ENCODE measurements at places on chromosomes 1 and 21.

DNA sequence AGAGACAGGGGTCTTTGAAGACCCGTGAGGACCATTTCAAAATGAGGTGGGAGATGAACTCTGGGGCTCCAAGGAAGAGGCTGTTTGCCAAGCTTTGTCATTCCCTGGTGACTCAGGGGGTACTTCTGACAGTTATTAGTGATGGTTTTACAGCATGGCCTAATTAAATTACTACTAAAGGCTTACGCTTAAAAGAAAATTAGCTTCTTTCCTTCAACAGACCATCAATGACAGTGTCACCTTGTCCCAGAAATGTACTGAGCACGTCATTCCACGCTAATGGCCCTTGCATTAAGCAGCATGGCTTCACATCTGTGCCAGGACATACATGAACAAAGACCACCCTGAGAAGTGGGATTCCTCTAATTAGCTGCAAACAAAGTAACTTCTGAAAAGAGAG lies 5.1 kb upstream of the UTS2 start:
- DNase-seq, result no peak

GRCh38 chr1:2840036-2840809 lies 38.7 kb upstream of the TTC34 start:
- no peak for DNase-seq

DNA sequence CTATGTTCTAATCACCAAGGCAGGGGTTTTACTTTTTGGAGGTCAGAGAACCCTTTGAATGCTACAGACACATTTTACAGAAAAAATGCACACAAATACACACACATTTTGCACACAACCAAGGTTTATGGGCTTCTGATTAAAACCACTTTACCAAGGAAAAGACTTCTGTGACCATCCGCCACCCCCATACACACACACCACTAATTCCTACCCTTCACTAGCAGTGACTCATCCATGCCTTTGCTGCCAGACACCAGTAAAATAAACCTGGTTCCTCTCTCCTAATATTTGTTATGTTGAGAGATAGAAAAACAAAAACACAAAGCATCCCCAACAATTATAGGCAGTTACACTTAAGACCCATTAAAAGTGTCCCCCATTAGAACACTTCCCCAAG lies 12.9 kb downstream of the PIGM start:
- DNase-seq, result peak; percentile 33

GRCh38 chr1:209965996-209966395 lies 28.0 kb downstream of the SYT14 start:
- DNase-seq, result no peak

GRCh38 chr21:32137931-32138330 lies 140.9 kb downstream of the MIS18A start:
- no peak for DNase-seq

GRCh38 chr1:15985611-15986297 lies 9.9 kb upstream of the ZBTB17 start:
- no peak for DNase-seq

GRCh38 chr1:243411472-243411871 lies 155.6 kb downstream of the SDCCAG8 start:
- DNase-seq, result no peak

- DNase-seq, result peak; percentile 73
Measured at GRCh38 chr1:81799939-81800694, 617 bp upstream of the ADGRL2 start.

GRCh38 chr1:69911301-69911801 lies 294.0 kb downstream of the LRRC40 start:
- peak; percentile 92 for DNase-seq

GRCh38 chr1:31784356-31785019 lies 20.3 kb upstream of the ADGRB2 start:
- DNase-seq, result no peak

DNA sequence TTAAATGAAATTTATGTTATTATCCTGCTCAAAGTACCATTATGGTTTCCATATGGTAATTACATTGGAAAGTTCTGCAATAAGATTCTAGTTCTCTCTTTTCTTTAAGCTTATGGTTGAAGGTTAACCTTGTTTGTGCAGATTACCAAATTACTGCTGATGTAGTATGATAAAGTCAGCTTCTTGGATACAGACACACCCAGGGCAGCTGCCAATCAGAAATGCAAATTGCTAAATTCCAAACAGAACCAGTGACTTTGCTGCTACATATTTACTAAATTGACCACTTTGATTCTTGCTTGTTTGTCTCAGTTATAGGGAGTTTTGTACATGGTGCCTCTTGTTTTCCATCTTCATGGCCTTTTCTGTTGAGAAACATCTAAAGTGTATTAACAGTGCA lies 26.5 kb downstream of the GNAT2 start:
- DNase-seq, result no peak

DNA sequence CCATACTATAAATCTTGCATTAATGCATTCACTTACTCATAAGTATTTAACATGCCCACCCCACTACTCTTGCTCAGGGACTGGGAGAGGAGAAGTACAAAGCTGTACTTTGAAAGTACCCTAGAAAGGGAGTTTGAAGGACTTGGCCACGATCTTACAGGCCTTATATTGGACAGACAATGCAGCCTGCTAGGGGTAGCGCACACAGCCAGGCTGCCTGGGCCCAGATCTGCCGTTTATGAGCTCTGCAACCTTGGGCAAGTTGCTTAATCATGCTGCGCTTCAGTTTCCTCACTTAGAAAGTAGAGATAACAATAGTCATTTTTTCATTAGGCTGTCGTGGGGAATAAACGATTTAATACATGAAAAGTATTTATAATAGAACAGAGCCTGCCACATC lies 110.1 kb downstream of the CDC7 start:
- peak; percentile 62 for DNase-seq

DNA sequence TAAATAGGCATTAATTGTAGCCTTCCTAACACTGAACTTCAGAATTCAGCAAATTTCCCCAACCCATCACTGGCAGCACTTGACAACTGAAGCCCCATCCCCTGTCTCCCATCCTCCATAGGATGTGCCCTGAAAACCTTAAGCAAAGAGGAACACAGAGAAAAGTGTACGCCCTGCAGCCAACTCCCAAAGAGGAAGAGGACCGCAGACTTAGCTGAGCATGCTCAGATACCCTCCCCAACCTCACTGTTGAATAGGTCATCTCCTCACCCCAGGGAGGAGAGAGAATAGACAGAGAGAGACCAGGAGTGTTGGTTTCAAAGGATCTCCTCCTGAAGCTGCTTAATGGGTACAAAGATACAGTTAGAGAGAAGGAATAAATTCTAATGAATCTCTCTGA lies 50.5 kb downstream of the CD2 start:
- no peak for DNase-seq
